CD8-positive, alpha-beta T cell (primary cell): ENCODE measurements at places on chromosomes 2 and 18.

DNA sequence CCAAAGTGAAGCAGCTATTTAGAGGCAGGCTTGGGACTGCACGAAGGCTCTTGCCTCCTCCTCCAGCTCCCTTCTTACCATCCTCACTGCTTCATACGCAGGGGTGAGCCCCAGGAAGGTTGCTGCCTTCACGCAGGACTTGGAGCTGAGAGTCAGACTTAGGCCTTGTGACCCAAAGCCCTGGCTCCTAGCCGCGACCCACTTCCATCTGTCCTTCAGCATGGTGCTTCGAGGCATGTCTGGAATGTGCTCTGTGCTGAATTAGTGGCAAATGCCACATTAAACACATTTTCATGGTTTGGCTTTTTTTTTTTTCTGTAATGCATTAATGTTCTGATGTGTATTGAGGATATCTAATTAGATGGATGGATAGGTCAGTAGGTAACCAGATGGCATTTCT is 37.5 kb downstream of the ITGB1BP1 start:
- DNase-seq, result no peak

DNA sequence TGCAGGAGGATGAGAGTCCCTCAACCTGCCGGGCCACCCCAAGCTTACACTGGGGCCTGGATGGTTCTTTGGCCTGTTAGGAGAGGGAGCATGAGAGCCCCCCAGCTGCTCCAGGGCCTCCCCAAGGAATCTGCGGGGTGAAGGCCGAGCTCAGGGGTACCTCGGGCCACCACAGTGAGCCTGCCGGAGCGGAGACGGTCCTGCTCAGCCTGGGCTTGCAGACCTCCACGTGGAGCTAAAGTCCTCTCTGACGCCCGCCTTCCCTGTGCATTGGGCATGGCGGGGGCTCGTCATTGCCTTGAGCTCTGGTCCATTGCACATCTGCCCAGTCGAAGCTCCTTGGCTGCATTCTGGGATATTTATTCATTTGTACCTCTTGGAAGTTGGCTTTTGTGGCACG is 62.7 kb downstream of the ASB1 start:
- DNase-seq, result no peak

DNA sequence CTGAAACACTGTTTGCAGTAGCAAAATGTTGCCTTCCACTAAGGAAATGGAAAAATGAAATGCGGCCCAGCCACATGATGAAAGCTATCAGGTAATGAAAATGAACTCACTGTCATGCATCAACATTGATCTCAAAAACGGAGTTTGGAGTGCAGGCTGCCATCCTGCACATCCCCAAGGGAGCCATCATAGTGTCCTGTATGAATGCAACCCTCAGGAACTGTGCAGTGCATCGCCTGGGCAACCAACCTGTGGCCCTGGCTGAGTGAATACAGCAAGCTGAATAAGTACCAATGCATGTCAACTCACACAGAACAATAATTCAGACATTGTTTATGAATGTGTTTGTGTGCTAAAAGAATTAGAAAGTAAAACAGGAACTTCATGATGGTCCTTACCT is 23.1 kb upstream of the TXNDC2 start:
- no peak for DNase-seq

DNA sequence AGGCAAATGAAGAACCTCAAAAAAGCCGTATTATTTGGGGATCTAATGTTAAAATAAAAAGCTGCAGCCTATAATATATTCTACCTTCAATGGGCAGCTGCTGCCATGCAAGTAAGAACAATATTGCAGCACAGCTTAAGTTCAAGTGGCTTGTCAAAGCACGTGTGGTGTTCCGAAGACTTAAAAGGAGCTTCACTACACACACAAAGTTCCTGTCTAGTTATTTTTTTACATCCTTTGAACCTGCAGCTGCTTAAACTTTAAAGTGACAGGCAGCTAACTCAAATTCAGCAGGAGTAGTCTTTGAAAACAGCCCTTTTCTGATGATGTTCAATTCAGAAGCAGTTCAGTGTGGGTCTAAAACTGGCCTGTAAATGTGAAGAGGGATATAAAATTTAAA is 85.8 kb upstream of the XIRP2 start:
- no peak for DNase-seq

DNA sequence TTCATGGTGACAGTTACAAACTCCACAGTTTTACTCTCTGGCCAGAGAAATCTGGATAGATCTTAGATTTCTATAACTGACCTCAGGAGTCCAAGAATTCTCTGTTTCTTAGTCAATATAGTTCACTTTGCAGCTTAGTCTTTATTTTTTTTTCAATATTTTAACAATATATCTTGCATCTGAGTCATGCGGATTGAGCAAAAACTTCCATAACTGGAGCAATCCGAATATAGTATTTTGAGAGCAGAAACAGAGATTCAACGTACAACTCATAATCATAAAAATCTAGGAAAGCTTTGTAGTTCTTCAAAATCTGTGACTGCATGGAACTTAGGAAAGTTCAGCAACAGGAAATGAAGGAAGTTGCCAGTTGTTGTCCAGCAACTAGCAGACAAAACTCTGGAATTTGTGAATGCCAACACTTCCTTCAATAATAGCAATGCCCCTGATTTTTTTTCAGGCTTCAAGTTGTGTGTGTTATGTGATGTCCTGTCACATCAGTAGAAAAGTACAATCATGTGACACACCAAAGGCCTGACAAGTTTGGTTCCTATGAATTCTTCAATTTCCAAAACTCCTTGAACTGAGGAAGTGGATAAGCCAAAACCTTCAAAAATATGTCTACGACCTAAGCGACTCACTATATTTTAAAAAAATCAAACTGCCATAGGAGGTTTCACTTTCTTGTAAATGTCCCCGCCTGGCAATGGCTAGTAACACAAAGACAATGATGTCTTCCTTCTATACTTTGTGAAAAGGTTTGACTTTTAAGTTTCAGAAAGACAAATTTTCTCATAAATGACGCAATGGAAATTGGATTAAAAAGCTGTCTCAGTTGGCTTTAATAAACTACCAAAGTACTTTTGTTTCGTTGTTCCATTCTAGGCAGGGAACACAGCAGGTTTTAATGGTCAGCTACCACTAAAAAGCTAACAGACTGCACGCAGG is 510.6 kb downstream of the ERBB4 start:
- no peak for DNase-seq

DNA sequence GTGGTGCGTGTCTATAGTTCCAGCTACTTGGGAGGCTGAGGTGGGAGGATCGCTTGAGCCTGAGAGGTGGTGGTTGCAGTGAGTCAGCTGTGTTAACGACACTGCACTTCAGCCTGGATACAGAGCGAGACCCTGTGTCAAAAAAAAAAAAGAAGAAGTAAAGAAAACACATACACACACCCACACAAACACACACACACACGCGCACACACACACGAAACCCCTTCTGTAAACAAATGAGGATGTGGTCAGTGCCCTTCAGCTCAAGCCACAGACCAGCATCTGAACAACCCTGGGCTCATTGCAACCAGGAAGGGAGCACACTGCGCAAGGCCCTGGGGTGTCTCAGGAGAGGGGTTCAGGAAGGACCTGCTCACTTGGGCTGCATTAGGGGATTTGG is 47.9 kb upstream of the KCNF1 start:
- DNase-seq, result no peak

DNA sequence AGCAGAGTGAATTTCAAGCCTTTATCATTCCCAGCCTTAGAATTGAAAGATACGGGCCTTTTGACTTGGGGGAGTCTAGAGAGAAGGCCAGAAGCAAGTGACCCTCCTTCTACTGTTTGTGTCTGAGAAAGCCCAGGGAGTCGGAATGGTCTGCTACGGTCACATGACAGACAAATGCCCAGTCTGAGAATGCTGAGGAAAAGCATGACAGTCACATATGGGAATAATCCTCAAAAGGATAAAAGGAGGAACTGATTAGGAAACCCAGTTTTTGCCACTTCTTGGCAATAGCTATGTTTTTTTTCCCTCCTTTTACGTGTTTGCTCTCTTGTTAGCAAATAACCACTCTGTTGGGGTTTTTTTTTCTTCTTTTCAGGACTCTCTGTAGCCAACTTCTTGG is 38.1 kb upstream of the HNRNPA3 start:
- no peak for DNase-seq
